GM12891 (cell line): ENCODE measurements at places on chromosomes 7 and 10.

GRCh38 chr7:106750773-106751172 is 89.8 kb upstream of the CCDC71L start:
- DNase-seq, result no peak

GRCh38 chr10:25907261-25907660 is 26.8 kb upstream of the MYO3A start:
- DNase-seq, result no peak

DNA sequence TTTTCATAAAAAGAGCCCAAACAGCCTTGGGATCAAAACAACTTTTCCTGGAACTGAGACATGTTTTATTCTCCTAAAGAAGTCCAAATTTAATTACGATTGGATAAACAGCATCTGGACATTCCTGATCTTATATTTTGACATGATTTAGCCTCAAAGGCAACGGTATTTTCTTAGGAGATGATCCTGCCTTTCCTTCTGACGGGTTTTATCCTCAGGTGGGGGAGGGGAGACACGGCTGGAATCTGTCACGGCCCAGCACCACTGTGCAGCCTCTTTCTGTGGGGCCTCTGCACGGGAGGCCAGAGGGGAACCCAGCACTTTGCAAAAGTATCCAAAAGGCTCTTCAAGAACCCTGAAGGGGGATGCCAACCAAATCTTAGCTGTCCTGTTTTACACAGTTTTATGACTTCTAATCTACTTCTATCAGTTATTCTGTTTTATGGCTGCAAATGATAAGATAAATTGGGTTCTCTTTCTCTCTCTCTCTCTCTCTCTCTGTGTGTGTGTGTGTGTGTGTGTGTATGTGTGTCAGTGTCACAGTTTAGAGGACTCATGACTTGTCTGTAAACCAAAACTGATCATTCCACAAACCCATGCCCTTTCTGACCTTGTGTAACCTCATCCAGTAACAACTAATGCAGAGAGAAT is 321.1 kb upstream of the NPVF start:
- no peak for DNase-seq

GRCh38 chr10:113236998-113237397 is 287.0 kb downstream of the TCF7L2 start:
- DNase-seq, result no peak

- DNase-seq, result no peak
Observed at GRCh38 chr10:130545122-130545521, 408.9 kb downstream of the GLRX3 start.

DNA sequence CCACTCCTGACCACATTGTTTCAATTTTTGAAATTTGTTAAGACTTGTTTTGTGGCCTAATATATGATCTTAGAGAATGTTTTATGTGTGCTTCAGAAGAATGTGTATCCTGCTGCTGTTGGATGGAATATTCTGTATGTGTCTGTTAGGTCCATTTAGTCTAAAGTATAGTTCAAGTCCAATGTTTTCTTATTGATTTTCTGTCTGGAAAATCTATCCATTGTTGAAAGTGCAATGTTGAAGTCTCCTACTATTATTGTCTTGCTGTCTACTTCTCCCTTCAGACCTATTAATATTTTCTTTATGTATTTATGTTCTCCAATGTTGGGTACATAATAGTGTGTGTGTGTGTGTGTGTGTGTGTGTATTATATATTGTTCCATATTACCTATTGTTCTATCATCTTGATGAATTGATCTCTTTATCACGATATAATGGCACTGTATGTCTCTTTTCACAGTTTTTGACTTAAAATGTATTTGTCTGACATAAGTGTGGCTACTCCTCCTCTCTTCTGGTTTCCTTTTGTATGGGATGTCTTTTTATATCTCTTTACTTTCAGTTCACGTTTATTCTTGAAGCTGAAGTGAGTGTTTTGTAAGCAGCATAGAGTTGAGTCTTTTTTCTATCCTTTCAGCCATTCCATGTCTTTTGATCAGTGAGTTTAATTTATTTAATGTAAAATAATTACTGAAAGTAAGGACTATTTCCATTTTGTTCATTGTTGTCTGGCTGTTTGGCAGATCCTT is 61.3 kb downstream of the AKR1D1 start:
- no peak for DNase-seq

GRCh38 chr7:46630031-46630430 is 709.0 kb upstream of the IGFBP3 start:
- no peak for DNase-seq

DNA sequence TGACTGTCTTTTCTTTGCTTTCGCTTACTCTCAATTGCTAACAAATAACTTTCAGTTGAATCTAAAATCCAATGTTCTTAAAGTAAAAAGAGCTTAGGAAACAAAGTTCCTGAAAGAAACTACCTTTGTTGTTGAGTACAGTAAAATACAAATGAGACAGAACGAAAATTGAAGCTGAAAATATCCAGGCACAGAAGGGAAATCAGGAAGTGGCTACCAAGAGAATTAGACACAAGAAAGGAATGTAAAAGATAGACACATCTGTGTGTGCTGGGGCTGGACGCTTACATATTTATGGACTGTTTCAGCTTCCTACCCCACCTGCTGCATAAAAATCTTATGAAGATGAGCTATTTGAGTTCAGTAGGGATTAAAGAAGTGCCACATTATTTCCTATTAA is 161.7 kb upstream of the PLXDC2 start:
- no peak for DNase-seq
